Cortex of kidney (tissue), 1 donor: ENCODE measurements at places on chromosomes 7 and 10.

DNA sequence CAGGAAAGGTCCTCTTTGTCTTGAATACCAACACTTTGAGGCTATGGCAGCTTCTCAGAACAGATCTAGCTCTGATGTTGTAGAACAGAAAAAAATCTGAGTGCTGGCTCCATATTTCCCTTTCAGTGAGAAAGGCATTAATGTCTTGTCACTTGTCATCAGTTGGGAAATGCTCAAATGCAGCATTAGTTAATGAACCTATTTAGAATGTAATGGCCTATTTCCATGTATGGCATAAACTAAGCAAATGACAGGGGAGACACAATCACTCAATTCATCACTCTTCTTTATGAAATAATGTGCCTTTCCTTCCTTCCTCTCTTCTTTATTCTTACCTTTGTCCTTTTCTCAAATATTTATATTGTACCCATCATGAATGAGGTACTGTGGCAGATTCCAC is 5.0 kb upstream of the STAMBPL1 start:
- no peak for DNase-seq

GRCh38 chr7:134948736-134949135 is 37.6 kb upstream of the AGBL3 start:
- DNase-seq: no peak

- no peak for DNase-seq
Measured at GRCh38 chr7:2862831-2863361, 18.8 kb upstream of the GNA12 start.

GRCh38 chr7:95199779-95200558 is 124.4 kb downstream of the PON1 start:
- DNase-seq: no peak

- DNase-seq: no peak
Measured at GRCh38 chr10:98246911-98247805, 20.8 kb downstream of the LOXL4 start.

GRCh38 chr7:159025161-159025779 is 119.4 kb downstream of the VIPR2 start:
- no peak for DNase-seq

DNA sequence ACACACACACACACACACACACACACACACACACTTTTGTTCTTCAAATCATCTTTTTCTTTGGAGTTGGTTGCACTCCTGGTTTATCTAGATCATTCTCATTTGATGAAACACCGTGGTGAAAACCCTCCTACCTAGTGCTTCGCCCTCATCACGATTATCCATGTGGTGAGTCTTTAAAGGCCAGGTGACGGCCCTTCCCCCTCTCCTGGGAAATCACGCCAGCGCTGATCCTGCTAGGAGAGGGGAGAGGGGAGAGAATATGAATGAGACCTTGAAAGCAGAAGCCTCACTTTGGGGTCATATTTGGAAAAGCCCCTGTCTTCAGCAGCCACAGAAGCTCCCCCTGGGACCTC is 103.9 kb upstream of the LRRC4 start:
- DNase-seq: no peak

- no peak for DNase-seq
Measured at GRCh38 chr10:3482200-3482993, 302.6 kb downstream of the KLF6 start.

- no peak for DNase-seq
Measured at GRCh38 chr7:29288181-29289091, 93.9 kb downstream of the CHN2 start.

GRCh38 chr7:27239387-27240014 is 3.1 kb upstream of the EVX1 start:
- no peak for DNase-seq
